Mammary microvascular endothelial cell (primary cell): ENCODE measurements at places on chromosomes 7 and 10. TPM values are rescaled to one million over a fixed set of nuclear protein-coding genes. Genes with fewer than 3 reads are reported as not detected.

The LARP4B gene
- 33.8 and 40.6 TPM in 2 replicates for total RNA-seq

The LLCFC1 gene
- total RNA-seq: not detected in 2 replicates

The SMO gene
- 8.5 and 9.1 TPM in 2 replicates for total RNA-seq

The SPDYE3 gene
- total RNA-seq: 0.05 TPM in 1 of 2 replicates, not detected in the other

The TDRD1 gene
- 0.07 TPM in 1 of 2 replicates, not detected in the other for total RNA-seq

The VAX1 gene
- total RNA-seq: not detected in 2 replicates

The ANKRD2 gene
- 0.49 and 0.67 TPM in 2 replicates for total RNA-seq

The DPCD gene
- total RNA-seq: 43.1 and 52.2 TPM in 2 replicates

The OR2A5 gene
- not detected in 2 replicates for total RNA-seq

The KIF11 gene
- 31.3 and 35.1 TPM in 2 replicates for total RNA-seq

The PRLHR gene
- not detected in 2 replicates for total RNA-seq

The TCERG1L gene
- not detected in 2 replicates for total RNA-seq

The MRLN gene
- not detected in 2 replicates for total RNA-seq

The CALCR gene
- not detected in 2 replicates for total RNA-seq

The SLC39A12 gene
- not detected in 2 replicates for total RNA-seq

The CRHR2 gene
- not detected in 2 replicates for total RNA-seq

The AKR1C8 gene
- total RNA-seq: not detected in 2 replicates

The ZNF727 gene
- 0.07 TPM in 1 of 2 replicates, not detected in the other for total RNA-seq

The ADAM22 gene
- total RNA-seq: 0.20 and 0.67 TPM in 2 replicates

The UPK3BL2 gene
- 0.67 and 1.6 TPM in 2 replicates for total RNA-seq

The CYP2C19 gene
- total RNA-seq: not detected in 2 replicates

The ZNF365 gene
- 0.20 and 0.33 TPM in 2 replicates for total RNA-seq

The NME8 gene
- not detected in 2 replicates for total RNA-seq

The MASTL gene
- total RNA-seq: 19.6 and 22.7 TPM in 2 replicates

The NUTM2E gene
- 0.05 TPM in 1 of 2 replicates, not detected in the other for total RNA-seq

The FGFBP3 gene
- total RNA-seq: 0.15 and 0.33 TPM in 2 replicates

The SEMA3D gene
- total RNA-seq: 3.2 and 3.8 TPM in 2 replicates

The CAMK2B gene
- 0.20 and 0.69 TPM in 2 replicates for total RNA-seq

The CYTH3 gene
- total RNA-seq: 9.9 and 16.5 TPM in 2 replicates

The SRGN gene
- 1,443 and 1,601 TPM in 2 replicates for total RNA-seq

The FAM25G gene
- total RNA-seq: not detected in 2 replicates

The WEE2 gene
- total RNA-seq: not detected in 2 replicates

The HHEX gene
- total RNA-seq: 42.2 and 53.2 TPM in 2 replicates

The ADCY1 gene
- 0.07 and 0.25 TPM in 2 replicates for total RNA-seq

The ZCWPW1 gene
- total RNA-seq: 0.60 and 0.98 TPM in 2 replicates

The LRRC17 gene
- 2.1 and 3.3 TPM in 2 replicates for total RNA-seq

The SPDYE2 gene
- total RNA-seq: not detected in 2 replicates

The NEUROG3 gene
- total RNA-seq: not detected in 2 replicates

The WDFY4 gene
- total RNA-seq: 2.6 and 3.5 TPM in 2 replicates

The ACTL6B gene
- total RNA-seq: not detected in 2 replicates

The CDK5 gene
- 11.5 and 16.9 TPM in 2 replicates for total RNA-seq

The HOXA2 gene
- total RNA-seq: 1.1 and 1.7 TPM in 2 replicates

The SORCS1 gene
- total RNA-seq: not detected in 2 replicates

The SEM1 gene
- total RNA-seq: 21.6 and 26.7 TPM in 2 replicates

The ZNF25 gene
- 4.5 and 4.9 TPM in 2 replicates for total RNA-seq

The SLC29A4 gene
- total RNA-seq: 0.67 and 1.2 TPM in 2 replicates

The SORBS1 gene
- total RNA-seq: 2.3 and 4.2 TPM in 2 replicates

The PHKG1 gene
- not detected in 2 replicates for total RNA-seq

The CALHM2 gene
- 25.2 and 33.1 TPM in 2 replicates for total RNA-seq

The PPP3CB gene
- 11.9 and 13.1 TPM in 2 replicates for total RNA-seq

The A1CF gene
- not detected in 2 replicates for total RNA-seq

The CCL24 gene
- not detected in 2 replicates for total RNA-seq
